ENCODE measurements at places on chromosomes 4 and X.

DNA sequence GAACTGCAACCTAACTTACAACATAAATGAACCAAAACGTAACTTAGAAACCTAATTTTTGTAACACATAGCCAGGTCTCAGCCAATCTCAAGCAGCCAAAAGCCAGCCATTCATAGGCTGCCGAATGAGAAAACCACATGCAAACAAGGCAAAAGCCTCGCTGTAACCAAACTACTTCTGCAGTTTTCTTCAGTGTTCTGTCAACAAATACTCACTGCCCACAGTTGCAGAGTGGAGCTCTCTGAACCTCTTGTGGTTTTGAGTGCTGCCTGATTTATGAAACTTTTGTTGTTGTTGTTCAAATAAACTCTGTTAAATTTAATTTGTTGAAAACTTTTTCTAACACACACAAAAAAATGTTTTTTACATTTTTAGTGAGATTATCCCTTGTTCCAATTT lies 251.2 kb downstream of the PAPSS1 start:
- DNase-seq: no peak

GRCh38 chrX:1330605-1331004 lies 6.0 kb upstream of the IL3RA start:
- DNase-seq: no peak

- DNase-seq: no peak
Measured at GRCh38 chrX:12936947-12937346, 30.5 kb downstream of the TLR8 start.

DNA sequence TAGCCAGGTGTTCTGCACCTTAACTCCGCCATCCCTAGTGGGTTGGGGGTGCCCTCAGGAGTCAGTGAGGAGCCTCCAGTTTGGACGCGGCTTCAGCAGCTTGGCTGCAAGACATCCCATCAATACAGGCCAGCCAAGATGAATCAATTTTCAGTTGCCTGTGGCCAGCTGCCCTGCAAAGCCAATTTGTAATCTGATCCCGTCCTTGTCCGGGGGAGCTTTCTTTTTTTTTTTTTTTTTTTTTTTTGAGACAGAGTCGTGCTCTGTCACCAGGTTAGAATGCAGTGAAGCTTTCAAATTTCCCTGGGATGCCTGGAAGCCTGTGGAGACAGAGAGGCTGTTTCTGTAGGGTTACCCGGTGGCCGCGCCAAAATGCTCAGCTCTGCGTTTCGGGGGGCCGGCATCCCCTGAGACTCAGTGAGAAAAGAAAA lies 192.5 kb downstream of the ASMT start:
- DNase-seq: no peak

- no peak for DNase-seq
Measured at GRCh38 chr4:119615068-119615719, 13.4 kb downstream of the PDE5A start.

GRCh38 chr4:26930964-26931363 lies 70.3 kb downstream of the STIM2 start:
- no peak for DNase-seq

DNA sequence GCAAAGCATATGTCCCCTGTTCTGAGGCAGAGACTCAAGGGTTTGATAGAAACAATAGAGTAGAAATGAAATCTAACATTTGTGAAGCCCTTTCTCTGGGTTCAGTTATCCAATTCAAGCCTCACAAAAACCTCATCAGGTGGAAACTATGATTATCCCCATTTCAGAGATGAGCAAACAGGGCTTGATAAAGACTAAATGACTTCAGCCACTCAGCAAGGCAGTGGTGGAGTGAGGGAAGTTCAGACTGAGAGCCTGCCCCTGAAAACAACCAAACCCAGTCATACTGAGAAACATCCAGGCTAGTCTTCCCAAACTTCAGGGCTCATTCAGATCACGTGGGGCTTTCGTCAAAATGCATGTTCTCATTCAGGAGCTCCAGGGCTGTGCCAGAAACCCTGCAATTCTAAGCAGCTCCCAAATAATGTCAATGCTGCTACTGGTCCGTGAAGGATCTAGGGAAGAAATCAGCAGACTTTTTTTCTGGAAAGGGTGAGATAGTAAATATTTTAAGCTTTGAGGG lies 109.6 kb upstream of the KIT start:
- no peak for DNase-seq

- DNase-seq: no peak
Measured at GRCh38 chr4:108109997-108110416, 58.7 kb downstream of the LEF1 start.

GRCh38 chr4:95580226-95580625 lies 31.5 kb upstream of the UNC5C start:
- DNase-seq: no peak

- no peak for DNase-seq
Measured at GRCh38 chr4:47315346-47315745, 148.2 kb downstream of the COMMD8 start.

- no peak for DNase-seq
Measured at GRCh38 chrX:134572816-134573682, 85.2 kb downstream of the PLAC1 start.

GRCh38 chr4:53981567-53981966 lies 82.8 kb downstream of the CHIC2 start:
- no peak for DNase-seq

- no peak for DNase-seq
Measured at GRCh38 chrX:74529311-74529710, 85.1 kb downstream of the RLIM start.

DNA sequence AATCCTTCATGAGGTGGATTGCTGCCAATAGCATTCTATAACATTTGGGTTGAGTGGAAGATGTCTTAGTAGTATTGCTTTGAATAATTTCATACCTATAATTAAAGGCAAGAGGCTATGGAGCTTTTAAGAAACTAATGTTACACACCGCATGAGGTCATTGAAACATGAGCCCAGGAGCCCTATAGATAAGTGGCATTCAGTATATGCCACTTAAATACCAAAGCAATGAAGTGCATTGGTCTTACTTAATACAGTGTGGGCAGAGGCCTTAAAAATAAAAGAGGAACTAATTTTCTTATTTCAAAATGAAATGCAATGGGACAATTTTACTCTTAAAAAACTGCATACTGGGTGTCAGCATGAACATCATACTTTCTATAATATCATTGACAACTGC lies 47.5 kb downstream of the SPATA18 start:
- no peak for DNase-seq
